ENCODE measurements at places on chromosomes 6 and 20.

- DNase-seq: no peak
Observed at GRCh38 chr20:51208162-51208561, 185.3 kb upstream of the KCNG1 start.

- DNase-seq: no peak
Observed at GRCh38 chr6:144178323-144178722, 28.0 kb downstream of the STX11 start.

DNA sequence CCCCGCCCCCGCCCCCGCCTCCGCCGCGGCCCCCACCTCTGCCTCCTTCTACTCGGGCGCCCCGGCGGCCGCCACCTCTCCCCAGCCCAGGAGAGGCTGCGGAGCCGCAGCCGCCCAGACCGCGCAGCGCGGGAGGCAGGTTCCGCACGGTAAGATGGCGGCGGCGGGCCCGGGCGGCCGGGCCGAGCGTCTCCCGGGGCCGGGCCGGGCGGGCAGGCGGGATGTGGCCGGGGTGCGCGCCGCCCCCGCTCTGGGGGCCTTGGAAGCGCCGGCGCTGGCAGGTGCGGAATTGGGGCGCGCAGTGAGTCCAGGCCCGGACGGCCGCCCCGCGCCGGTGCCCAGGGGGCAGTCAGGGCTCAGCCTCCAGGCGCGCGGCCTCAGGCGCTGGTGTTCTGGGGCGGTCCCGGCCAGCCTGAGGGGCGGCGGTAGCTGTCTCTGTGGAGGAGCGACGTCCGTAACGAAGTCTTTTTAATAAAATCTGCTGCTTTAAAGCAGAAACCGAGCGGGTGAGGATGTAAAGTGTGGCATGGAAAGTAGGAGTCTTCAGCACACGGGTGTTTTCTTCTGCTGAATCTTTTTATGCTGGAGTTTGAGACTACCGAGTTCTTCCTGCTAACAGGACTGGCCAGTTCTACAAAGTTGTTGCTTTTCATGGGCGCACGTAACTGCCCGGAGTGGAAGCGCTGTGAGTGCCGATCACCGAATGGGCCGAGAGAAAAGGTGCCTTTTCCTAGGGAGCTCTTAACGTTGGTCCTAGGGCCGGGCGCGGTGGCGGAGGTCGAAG lies at the start of gene GID8:
GID8 (plus strand) TSS at position 43 of the 784 bp plus-strand sequence. CDS start 3,356 bp downstream, outside the sequence.
- no peak for DNase-seq

DNA sequence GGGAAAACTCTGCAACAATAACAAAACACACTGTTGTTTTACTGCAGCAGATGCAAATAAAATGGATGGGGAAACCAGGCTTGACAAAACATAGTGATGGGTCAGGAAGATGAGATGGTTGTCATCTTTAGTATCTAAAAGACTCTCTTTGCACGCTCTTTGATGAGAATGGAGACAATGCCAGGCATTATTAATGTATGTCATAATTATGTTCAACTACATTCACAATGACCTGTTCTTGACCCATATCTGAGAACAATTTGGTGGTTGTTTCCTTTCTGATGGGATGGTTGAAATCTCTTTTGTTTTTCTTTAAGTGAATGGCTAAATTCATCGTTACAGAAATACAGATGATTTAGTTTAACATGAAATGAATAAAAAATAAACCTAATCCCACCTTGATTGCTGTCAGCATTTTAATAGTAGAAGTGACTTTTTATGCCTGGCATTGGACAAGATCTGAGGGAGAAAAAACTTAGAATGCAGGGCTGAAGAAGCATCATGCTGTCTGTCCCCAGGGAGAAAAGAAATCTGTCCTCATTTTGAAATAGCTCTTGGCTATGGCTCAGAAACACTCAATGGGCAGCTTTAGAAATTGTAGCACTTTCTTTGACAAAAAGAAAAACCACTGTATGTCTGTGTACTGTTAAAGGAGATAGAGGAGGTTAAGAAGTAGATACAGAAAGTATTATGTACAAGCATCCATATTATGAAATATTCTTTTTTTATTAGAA lies 12.4 kb upstream of the GRIK2 start:
- DNase-seq: no peak

GRCh38 chr6:134170844-134171243 lies 118.4 kb upstream of the SLC2A12 start:
- DNase-seq: peak; percentile 68

GRCh38 chr6:61558796-61559195 lies 727.2 kb downstream of the KHDRBS2 start:
- DNase-seq: no peak

- no peak for DNase-seq
Observed at GRCh38 chr6:163309491-163310026, 105.0 kb upstream of the QKI start.

DNA sequence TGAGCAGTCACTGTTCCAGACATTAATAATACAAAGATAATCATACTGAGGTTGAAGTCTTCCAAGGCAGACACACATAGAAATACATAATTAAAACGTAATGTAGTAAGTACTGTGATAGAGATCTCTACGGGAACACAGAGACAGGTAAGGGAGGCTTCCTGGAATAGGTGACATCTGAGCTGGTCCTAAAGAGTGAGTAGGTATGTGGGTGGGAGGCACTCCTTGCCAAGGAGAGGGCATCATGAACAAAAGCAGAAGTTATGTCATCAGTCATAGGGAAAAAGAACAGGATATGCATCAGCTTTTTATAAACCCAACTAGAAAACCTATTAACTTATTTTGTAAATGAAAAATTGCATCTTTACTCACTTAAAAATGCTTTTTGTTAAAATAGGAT lies 110.0 kb downstream of the MAP7 start:
- no peak for DNase-seq

GRCh38 chr6:155240905-155241600 lies 22.8 kb upstream of the CLDN20 start:
- no peak for DNase-seq

GRCh38 chr20:54084727-54085388 lies 14.5 kb upstream of the BCAS1 start:
- DNase-seq: no peak

- no peak for DNase-seq
Observed at GRCh38 chr6:20892365-20892764, 358.1 kb downstream of the CDKAL1 start.

GRCh38 chr6:53889365-53889764 lies 94.6 kb downstream of the LRRC1 start:
- no peak for DNase-seq

- no peak for DNase-seq
Observed at GRCh38 chr20:60091861-60092260, 133.6 kb downstream of the CDH26 start.

- DNase-seq: no peak
Observed at GRCh38 chr6:7687145-7688111, 38.5 kb upstream of the BMP6 start.

DNA sequence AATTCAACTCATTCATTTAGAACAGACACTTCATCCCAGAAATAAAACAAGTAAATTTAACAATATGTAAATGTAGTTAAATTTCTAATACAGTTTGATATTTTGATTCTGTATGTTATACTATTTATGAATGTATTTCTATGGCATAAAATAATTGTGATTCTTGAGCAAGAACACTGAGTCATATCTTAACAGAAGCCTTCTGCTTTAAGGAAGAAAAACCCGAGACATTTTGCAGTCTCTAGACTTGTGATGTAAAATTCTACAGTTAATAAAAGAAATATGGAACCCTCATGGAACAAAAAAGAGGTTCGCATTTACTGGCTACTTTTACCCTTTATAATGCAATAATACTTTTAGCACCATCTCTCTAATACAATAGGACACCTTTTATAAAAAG lies 47.9 kb upstream of the SCML4 start:
- DNase-seq: no peak

DNA sequence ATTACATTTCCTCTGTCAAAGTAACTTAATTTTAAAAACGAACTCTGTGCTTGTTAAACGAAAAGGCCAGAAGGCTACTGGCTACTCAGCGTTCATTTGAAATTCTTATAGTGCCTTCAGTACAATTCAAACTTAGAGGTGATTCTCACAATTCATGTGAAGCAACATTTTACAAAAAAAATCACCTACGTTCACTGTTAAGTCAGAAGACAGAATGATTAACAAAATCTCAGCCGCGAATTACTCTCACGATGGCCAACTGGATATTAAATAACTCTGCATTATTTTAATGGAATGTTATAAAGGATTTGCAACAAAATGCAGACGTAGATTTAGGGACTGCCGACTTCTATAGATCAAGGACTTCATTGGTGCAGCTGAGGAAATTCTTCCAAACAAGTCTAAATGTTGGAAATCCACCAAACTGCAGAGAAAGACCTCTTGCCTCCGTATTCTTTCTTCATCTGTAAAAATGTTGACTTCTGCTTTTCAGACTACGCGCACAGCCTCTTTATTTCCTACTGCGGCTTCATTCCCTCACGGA lies 1.6 kb upstream of the QKI start:
- DNase-seq: no peak

DNA sequence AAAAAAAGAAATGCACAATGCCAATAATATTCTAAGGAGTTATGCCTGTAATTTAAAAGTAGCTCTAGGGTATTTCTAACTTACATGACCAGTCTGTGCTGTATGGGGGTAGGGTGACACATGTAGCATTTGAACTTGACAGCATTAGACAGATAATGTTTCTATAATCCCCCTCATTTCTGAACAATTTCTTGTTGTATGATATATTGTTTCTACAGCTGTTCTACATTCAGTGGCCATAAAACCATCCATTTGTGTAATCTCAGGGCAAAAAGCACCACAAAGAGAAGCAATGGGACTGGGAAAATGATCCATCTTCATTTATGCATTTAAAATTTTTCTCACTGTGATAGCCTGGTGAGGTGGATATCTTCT lies 767.8 kb downstream of the TFAP2A start:
- no peak for DNase-seq

- DNase-seq: no peak
Observed at GRCh38 chr6:114430534-114431124, 87.8 kb upstream of the HS3ST5 start.

- DNase-seq: no peak
Observed at GRCh38 chr20:36893801-36894200, 17.9 kb downstream of the TLDC2 start.

DNA sequence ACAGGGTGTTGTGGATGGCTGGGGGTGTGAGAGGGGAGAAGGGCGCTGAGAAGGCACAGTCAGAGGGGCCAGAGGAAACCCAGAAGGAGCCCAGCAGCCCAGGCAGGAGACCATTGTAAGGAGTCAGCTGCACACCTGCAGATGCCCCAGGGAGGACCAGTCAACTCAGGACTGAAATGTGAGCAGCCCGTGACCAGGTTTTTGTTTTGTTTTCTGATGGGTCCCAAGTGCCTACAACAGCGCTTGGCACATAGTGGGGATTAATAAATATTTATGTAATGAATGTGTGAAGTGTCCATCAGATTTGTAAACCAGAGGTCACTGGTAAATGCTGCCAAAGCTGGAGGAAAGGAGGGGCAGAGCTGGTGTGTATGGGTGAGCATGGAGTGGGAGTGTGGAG lies 30.2 kb downstream of the TRAM2 start:
- DNase-seq: no peak

DNA sequence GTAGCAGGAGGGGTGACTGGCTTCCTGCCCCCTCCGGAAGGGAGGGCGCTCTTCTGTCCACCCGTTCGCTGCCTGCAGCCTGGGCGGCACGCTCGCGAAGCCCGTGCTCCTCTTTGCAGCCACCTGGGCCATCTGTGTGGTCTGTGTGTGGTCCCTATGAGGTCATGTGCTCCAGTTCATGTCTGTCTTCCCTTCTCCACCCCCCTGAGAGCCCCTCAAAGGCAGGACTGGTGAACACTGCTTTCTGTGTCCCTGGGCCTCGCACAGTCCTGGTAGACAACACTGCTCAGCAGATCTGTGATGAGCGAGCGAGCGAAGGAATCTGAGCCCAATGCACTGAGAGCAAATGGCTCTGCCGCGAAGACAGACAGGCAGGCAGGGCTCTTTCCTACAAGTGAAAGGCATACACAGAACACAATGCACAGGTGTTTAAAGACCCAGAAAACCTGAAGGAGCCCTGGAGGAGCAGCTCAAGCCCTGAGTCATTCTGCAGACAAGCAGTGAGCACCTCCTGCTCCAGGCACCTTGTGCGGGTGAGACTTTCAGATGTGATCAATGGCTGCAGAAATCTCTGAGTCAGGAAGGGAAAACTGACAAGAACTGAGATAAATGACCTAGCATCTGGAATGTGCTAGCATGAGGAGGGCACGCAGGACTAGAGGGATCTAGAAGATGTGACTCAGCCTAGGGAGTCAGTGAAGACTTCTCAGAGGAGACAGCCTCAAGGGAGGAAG lies 27.1 kb downstream of the PPP1R3G start:
- no peak for DNase-seq

GRCh38 chr6:55818482-55818881 lies 56.9 kb downstream of the BMP5 start:
- DNase-seq: no peak

DNA sequence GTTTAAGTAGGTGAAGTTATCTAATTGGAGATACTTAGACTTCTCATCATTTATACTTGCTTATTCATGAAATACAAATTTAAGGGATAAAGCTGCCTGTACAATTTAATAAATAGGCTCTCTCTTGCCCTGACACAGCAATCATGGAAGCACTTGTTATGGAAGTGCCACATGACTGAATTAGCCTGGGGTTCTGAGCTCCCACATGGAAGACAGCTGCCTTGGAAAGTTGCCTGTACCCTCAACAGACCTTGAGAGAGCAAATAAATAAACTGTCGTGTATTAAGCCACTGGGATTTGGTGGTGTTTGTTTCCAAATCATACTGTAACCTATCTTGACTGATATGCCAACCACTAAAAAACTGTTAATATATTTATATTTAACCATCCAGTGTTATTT lies 87.0 kb upstream of the RSPO3 start:
- DNase-seq: no peak

GRCh38 chr6:83860782-83861495 lies 1.4 kb downstream of the CYB5R4 start:
- DNase-seq: no peak

DNA sequence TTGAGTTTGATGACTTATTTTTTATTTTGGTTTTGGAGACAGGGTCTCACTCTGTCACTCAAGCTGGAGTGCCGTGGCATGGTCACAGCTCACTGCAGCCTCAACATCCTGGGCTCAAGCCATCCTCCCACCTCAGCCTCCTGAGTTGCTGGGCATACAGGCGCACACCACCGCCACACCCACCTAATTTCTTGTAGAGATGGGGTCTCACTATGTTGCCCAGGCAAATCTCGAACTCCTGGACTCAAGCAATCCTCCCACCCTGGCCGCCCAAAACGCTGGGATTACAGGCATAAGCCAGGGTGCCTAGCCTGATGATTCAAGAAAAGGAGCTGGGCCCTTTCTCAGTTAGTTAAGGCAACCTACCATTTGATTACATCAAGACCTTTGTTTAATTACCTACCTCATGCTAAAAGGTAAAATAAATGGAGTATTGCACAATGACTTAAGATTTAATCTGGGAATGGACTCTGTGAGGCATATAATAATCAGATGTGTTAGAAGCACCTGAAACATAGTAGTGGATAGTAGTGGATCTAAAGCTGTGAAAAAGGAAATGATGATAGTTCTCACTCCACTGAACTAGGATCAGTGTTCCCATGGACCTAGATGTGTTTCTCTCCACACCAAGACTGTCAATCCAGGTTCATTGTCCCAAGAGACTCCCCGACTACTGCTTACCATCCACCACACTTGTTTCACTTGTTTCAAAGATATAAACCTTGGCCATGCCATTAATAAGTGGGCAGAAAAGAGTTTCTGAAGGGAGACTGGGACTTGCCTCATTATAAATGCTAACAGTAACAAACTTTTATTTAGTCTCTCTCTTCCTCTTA lies 2.1 kb downstream of the TNFRSF21 start:
- no peak for DNase-seq

Measured in D341Med (cell line).